Large intestine (tissue), 12 donors: ENCODE measurements at places on chromosomes 4 and X. TPM values are rescaled to one million over a fixed set of nuclear protein-coding genes. Genes with fewer than 3 reads are reported as not detected.

The SPARCL1 gene
- polyA plus RNA-seq = 154 TPM

The SLC10A4 gene
- 2.0 TPM for polyA plus RNA-seq

The RP2 gene
- polyA plus RNA-seq = 12.3 TPM

The COL4A6 gene
- polyA plus RNA-seq = 6.8 TPM

The AMBN gene
- not detected for polyA plus RNA-seq

The LRAT gene
- polyA plus RNA-seq = 1.6 TPM

- no peak for DNase-seq
These were observed 72.6 kb downstream of the CHIC2 start for GRCh38 chr4:53991821-53992220.

GRCh38 chrX:64977051-64977450 is 801 bp upstream of the ZC4H2 start:
- no peak for DNase-seq

GRCh38 chr4:7788694-7789425 is 150.8 kb downstream of the AFAP1 start:
- DNase-seq = no peak

DNA sequence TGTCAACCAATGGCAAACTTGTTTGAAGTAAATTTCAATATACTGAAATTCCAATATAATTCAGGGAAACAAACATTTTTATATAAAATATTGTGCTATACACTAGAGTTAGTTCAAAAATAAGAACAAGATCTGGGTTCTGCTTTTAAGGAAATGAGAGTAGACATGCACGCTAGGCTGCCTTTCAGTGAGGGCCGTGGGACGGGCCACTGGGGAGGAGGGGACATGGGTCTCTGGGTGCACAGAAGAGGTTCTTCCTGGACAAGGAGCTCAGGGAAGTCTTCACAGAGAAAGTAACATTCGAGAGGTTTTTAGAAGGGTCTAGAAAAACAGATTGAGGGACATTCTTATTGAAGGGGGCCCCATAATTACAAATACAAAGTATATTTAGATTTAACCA is 64.4 kb downstream of the SHROOM3 start:
- DNase-seq = no peak

DNA sequence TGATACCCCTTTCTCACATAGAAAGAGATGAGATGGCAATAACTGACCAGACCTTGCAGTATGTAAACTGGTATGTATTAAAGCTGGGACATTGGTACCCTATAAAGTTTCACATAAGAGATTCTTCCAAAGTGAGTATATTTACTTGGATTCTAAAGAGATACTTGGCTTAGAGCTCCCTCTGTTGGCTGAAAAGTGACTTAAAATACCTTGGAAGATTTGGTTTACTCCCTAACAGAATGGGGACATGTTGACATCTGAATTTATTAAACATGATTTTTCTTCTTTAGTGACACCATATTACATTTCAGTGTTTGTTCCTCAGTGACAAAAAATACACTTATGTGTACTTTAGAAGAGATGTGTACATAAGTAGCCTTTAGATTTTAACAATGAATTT is 47.9 kb upstream of the RGN start:
- peak; percentile 19 for DNase-seq

DNA sequence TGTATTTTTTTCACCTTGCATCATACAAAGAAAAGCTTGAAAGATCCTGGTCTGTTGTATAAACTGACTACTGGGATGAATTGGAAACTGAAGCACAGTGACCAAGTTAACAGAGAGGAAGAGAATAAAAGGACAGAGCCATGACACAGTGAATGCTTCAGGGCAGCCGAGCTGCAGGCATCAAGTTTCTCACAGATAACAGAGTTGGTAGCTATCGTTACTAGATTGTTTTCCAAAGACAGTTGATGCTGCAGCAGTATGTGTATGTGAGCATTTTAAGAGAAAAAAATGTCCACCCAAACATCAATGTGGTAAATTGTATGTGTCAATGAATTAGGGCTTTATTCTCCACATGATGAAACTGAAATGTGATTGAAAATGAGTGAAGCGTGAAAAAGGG is 1032.7 kb downstream of the ADGRL3 start:
- no peak for DNase-seq

- no peak for DNase-seq
These were observed 379.8 kb downstream of the ZNF674 start for GRCh38 chrX:46165411-46165810.

DNA sequence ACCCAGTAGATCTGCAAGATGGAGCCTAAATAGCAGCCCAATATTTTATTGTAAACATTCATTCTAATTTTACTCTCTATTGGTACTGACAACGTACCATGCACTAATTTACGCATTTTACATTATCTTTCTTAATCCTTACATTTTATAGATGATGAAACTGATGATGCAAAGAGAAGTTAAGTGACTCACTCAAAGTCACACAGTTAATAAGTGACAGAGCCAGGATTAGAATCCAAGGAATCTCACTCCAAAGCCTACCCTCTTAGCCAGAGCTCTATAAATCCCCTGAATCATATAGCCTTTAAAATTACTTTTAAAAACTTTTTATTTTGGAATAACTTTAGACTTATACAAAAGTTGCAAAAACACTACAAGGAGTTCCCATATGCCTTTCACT is 37.6 kb downstream of the PHKA1 start:
- DNase-seq = no peak

DNA sequence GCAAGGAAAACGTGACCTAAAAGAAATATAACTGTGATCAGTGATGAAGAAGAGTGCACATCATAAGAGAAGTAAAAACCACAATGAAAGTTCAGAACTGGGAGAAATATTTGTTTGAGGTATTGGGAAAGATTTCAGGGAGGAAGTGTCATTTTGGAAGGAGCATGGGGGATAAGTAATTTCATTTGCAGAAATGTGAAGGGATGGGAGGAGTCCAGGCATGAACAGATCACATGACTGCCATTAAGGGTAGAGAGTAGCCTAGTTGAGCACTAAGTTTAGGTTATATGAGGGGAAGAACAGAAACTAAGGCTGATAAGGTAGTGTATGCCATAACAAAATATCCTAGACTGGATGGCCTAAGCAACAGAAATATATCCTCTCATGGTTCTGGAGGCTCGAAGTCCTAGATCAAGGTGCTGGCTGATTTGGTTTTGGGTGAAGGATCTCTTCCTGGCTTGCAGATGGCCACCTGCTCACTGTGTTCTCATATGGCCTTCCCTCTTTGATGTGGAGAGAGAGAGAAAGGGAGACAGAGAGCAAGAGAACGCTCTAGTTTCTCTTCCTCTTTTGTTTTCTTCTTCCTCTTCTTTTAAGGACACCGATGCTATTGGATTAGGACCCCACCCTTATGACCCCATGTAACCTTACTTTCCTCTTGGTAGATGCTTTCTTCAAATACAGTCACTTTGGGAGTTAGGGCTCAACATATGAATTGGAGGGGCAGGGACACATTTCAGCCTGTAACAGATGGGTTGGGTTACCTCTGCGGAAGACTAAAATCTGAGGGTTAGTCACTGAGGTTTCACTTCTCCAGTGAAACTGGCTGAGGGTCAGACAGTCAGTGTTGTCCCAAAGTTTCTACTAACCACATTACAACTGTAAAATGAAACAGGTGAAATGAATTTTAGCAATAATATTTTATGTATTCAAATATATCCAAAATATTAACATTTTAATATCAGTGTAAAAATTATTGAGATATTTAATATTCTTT is 77.9 kb downstream of the EGF start:
- no peak for DNase-seq

DNA sequence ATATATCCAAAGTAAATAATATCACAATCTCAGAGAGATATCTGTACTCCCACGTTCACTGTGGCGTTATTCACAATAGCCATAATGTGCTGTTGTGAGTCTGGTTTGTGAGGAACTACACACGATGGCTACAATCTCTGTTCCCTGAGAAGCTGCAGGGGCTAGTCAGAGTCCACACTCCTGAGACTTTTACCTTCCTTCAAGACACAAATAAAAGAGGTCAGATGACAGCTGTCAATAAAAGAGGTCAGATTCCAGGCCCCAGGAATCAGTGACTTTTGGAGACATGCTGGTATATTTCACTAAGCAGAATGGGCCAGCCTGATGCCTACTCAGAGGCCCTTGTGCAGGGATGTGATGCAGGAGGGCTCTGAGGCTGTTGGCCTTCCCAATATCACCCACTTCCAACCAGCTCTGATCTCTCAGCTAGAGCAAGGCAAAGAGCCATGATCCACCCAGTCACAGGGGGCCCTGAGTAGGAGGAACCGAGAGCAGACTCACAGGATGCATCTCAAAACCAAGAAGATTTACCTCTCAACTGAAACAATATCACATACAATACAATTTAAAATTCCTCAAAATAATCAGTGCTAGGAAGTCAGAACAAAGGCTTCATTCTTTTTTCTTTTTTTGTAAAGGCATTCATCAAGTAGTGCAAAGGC is 13.8 kb downstream of the FRYL start:
- DNase-seq = no peak

GRCh38 chrX:148498067-148498466 is 2.4 kb upstream of the AFF2 start:
- no peak for DNase-seq

GRCh38 chrX:10597871-10598270 is 22.5 kb downstream of the MID1 start:
- DNase-seq = no peak

- DNase-seq = no peak
These were observed 205.1 kb downstream of the RASL11B start for GRCh38 chr4:53067125-53067802.

GRCh38 chr4:170170861-170171260 is 81.1 kb upstream of the AADAT start:
- DNase-seq = no peak

GRCh38 chr4:978957-979701 is 5.8 kb upstream of the DGKQ start:
- DNase-seq = no peak

- no peak for DNase-seq
These were observed 124.5 kb upstream of the HCCS start for GRCh38 chrX:10986616-10987015.

- DNase-seq = no peak
These were observed 41.0 kb upstream of the GATB start for GRCh38 chr4:151801547-151802516.

DNA sequence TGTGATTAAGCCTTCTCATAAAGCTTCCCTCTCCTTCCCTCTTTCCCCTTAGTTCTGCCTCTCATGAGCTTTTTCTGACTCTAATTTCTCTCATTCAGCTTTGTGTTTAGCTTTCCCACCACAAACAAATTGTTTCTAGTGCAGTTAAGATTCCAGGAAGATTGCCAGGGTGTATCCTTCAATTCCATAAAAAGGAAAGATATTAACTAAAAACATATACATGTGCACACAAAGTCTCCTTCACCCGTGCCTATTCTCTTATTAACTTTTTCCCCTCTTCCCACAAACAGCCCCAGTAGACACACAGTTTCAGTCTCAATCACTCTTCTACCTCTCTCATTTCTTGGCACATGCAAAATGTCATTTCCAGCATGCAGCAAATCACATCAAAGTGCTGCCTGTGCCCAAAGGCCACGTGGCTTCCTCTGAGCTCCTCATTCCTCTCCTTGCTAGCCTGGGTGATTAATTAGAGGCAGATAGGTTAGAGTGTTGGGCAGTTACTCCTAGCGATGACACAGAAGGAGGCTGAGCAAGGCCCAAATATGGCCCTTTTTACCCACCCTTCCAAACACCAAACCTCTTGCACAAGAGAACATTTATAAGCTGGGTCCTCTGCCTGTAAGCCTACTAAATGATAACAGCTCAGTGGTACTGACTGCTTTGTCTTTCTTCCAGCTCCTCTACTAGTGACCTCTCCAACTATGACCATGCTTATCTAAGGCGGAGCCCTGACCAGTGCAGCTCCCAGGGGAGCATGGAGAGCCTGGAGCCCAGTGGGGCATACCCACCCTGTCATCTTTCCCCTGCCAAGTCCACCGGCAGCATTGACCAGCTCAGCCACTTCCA is 159.6 kb downstream of the SOWAHB start:
- DNase-seq = peak; percentile 41

- DNase-seq = no peak
These were observed 22.4 kb downstream of the SH3TC1 start for GRCh38 chr4:8221476-8221875.

GRCh38 chr4:168141733-168142132 is 49.4 kb downstream of the ANXA10 start:
- no peak for DNase-seq

DNA sequence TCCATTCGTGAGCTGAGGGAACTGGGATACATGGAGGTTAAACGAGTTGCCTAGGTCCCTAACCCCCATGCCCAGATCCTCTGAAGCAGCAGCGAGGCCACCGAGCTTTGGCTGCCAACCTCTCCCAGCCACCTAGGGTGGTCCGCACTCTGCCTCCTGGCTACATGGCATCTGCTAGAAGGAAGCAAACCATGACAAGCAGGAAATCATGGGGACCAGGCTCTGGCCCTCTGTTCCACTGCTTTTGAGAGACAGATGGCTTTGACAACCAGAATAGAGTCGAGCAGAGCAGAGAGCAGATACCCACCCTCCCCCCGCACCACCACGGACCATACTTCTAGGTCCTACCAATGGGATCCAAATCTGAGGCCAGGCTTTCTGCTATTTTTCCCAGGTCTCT is 37.5 kb upstream of the NKRF start:
- DNase-seq = no peak

GRCh38 chr4:5711479-5712184 is 631 bp downstream of the EVC start:
- DNase-seq = peak; percentile 36

DNA sequence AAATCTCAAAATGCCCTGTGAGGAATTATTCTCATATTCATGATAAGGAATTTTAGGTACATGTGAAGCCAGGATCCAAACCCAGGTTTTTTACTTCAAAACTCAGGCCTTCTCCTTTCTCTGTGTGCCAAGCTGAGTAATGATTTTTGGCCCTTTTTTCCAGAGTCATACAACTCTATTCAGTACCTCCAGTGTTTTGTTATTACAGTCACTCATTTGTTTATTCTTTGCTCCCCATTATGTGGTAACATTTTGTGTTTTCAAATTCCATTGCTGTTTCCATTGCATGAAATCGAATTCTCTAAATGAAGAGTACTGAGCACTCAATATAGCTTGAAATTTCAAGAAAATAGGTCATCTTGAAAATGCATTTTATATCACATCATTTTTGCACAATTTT is 315.4 kb downstream of the NR3C2 start:
- no peak for DNase-seq

- DNase-seq = no peak
These were observed 472.4 kb downstream of the ZNF674 start for GRCh38 chrX:46072791-46073190.

- DNase-seq = peak; percentile 5
These were observed 151.7 kb upstream of the RPS6KA6 start for GRCh38 chrX:84339507-84340364.
